ENCODE measurements at places on chromosomes 1 and 21.

- no peak for DNase-seq
Observed at GRCh38 chr1:8723010-8723409, 94.4 kb downstream of the RERE start.

- peak; percentile 70 for DNase-seq
Observed at GRCh38 chr1:65792669-65793358, at the start of gene PDE4B. PDE4B (plus strand) TSS chr1:65792895.

GRCh38 chr1:29120367-29120766, 3.3 kb downstream of the TMEM200B start:
- DNase-seq = no peak

GRCh38 chr1:59593798-59594790, 220.7 kb upstream of the HOOK1 start:
- DNase-seq = no peak

- peak; percentile 69 for DNase-seq
Observed at GRCh38 chr1:75615613-75616435, 4.9 kb upstream of the SLC44A5 start.

DNA sequence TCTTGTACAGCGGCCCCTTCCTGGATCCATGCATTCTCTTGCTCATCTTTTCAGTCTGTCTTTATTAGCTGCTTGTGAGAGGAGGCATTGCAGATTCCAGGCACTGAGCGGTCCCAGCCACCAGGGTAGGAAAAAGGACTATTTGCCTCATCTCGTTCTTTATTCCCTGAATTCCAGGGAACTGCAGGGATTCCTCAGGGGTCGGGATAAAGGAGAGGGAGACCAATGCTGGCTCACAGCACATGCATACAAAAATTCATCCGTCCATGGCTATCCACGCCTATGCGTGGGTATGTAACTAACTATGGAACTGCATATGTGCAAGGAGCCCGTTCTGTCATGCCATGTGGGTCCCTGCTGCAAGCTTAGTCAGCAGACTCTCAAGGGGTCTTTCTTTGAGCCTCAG, 879 bp upstream of the PLPPR5 start:
- no peak for DNase-seq

DNA sequence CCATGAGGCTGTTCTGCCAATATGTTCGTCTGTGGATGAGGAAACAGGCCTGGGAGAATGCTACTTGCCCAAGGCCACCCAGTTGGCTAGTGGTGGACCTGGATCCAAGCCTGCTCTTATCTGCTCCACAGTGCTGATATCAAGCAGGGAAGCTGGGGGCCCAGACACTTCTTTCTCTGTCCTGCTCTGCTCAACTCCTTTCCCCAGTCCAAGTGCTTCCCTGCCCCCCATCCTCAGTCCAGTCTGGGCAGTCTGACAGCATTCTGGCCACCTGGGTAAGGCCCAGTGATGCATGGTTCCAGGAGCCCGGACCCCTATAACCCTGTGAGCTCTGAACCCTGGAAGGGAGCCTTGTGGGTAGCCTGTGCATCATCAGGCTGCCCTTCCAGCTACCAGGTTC, 4.2 kb upstream of the PAQR7 start:
- no peak for DNase-seq

DNA sequence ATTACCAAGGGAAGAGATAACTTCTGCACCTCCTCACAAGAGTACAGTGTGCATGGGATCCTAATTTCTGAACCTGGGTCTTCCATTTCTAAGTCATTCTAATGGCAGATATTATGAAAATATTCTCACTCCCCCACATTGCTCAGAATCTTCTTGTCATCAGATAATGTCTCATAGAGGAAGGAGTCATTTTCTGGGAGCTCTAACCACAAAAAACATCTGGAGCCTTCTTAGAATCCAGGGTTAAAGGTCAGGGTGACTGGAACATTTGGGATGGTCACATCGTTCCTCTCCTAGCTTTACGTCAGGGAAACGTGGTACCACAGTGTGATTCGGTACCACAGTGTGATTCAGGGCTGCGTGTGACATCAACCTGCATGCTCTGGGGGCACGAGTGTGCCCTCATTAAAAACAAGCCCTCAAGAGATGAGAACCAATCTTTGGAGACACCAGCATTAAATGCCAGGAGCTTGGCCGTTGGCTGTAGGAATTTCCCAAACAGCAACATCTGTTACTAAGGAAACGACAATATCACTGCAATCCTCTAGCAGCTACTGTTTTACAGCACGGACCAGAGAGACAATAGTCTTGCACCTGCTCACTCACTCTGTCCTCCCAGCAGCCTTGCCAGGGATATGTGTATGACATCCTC, 179.1 kb downstream of the PSMG1 start:
- DNase-seq = no peak

DNA sequence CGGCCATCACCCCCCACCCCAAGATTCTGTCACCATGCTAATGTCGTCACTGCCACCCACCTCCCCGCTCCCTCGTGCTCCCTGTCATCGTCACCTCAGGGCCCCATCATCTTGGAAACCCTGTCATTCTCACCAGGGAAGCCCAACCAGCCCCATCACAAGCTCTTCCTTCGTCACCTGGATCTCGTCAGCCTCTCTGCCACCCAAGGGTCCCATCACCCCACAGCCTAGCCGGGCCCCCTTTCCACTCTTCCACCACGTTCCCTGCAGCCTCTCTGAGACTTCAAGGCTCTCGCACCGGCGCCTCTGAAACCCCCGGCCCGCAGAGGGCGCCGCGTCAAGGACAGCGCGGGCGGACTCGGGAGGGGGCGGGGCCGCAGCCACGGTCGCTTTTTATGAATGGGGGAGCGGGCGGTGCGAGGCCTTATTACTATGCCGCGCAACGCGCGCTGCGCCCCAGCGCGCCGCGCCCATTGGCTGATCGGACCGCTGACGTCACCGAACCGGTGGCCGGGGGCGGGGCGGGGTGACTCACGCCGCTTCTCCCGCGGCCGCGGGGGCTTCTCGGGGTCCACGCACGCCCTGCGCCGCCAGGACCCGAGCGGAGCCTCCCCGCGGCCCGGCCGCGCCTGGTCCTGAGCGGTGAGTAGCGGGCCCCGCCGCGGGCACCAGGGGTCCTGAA, at the start of gene GPR3:
Gene GPR3 (plus strand): TSS at position 527 of the 682 bp plus-strand sequence. CDS start 1,177 bp downstream, outside the sequence.
- peak; percentile 40 for DNase-seq

DNA sequence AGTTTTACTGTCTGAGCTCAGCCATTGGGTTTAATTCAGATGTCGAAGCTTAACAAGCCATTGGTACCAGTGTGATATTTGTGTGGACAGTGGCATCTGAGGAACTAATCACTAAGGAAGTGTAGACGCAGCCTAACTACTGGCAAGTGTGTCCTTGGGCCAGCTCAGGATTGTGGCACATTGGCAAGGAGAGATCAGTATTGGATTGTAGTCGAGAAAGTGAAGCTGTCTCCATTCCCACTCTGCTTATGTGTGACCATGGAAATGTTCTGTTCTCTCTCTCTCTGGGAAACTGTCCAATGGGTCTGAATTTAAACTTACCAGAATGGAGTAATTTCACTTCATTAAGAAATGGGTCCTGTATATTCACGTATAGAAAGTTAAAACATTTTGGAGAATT, 112.2 kb downstream of the ITSN1 start:
- no peak for DNase-seq

DNA sequence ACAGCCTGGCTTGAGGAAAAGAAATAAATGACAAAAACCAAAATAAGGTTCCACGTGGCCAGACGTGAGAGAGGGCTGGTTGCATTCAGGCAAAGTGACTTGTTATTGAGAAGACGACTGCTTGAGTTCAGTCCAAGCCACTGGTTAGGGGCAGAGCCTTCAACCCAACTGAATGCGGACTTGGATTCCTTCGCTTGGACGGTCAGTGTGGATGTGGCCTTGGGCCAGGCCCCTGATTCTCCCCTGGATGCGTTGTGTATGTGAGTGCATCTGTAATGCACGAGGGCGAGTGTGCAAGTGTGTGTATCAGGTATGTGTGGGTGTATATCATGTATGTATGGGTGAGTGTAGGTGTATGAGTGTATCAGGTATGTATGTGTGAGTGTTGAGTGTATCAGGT, 1.9 kb downstream of the PLA2G2F start:
- DNase-seq = no peak

DNA sequence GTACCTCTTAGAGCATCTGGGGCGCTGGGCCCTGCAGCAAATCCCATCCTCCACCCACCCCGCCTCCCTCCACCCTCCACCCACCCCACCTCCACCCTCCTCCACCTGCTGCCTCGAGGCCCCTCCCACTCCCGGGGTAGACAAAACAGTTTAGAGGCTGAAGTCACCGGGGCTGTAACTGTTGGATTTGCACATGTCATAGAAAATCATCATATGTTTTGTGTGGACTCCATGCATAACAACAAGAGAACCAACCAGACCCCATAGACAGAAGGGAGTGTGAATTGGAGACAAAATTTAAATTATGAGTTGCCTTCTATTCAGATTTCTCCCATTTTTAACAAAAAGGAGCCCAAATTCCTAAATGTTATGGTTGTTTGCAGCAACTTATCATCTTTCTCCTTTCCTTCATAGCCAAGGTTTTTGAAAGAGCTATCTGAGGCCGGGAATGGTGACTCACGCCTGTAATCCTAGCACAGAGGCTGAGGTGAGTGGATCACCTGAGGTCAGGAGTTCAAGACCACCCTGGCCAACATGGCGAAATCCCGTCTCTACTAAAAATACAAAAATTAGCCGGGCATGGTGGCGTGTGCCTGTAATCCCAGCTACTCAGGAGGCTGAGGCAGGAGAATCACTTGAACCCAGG, 28.2 kb upstream of the LGALS8 start:
- DNase-seq = peak; percentile 47

GRCh38 chr1:176669782-176670181, 206.8 kb downstream of the PAPPA2 start:
- no peak for DNase-seq

- no peak for DNase-seq
Observed at GRCh38 chr1:70827030-70827429, 220.6 kb downstream of the PTGER3 start.

- no peak for DNase-seq
Observed at GRCh38 chr1:12475101-12475500, 142.9 kb downstream of the DHRS3 start.

DNA sequence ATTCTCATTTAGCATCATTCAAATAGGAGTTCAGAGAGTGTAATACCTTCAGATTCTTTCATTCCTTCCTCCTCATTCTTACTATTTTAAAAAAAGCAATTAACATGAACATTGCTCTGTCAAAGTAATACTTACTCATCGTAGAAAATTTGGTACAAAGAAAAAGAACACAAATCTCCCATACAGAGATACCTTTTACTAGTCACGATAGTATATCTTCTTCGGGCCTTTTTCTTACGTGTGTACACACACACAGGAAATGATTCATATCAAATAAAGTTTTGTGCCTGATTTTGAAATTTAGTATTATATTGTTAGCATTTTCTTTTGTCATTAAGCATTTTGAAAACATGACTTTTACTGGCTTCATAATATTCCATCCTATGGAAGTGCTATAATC, 52.9 kb downstream of the NCF2 start:
- DNase-seq = no peak

DNA sequence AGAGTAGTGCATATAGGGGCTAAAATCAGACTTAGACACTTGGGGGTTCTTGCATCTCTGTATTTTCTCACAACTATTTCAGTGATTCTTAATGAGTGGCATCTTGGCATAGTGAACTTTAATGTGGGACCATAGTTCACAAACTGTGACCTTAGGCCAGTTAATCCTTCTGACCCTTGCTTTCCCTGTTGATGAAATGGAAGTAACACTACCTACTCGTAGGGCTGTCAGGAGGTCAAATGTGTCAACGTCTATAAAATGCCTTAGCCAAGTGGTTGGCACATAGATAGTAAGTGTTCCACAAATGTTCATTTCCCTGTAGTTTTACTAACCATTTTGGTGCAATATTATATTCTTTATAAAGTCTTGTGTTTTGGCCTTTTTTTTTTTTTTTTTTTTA, 49.4 kb downstream of the DYRK1A start:
- DNase-seq = no peak

DNA sequence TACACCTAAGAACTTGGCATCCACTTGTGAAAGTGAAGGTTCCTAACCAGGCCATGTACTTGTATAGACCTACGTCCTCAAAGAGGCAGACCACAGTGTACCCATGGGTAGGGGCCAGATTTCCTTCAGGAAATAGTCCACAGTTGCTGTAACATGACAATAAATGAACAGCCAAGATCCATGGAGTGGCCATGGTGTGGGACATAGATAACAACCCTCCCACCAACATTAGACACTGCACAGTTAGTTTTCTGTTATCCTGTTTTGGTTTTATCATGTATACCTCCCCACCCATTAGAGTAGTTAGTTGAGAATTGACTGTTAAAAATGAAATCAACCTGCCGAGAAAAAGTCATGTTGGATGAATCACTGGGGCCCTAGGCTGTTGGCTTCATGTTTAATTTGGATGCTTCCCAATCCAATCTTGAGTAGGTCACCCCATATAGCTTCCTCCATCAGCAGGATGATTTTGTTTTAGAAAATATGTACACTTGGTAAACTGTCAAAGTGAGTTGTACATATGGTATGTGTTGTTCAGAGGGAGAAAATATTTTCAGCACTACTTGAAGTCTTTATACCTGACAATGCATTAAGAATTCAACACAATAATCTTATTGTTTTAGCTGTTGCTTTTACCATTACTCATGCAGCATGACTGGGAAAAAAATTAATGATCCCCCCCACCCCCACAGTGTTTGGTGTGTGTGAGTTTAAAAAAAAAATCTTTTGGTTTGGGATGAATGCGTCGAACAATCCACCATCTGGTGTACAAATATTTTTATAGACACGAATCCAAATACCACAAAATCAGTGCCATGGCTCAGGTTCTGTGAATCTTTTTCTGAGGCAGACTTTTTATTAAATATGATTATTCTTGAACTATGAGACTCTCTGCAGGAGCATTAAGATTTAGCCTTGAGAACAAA, 88.3 kb upstream of the ARHGAP29 start:
- DNase-seq = no peak

GRCh38 chr1:53731043-53731600, 7.8 kb downstream of the GLIS1 start:
- no peak for DNase-seq

DNA sequence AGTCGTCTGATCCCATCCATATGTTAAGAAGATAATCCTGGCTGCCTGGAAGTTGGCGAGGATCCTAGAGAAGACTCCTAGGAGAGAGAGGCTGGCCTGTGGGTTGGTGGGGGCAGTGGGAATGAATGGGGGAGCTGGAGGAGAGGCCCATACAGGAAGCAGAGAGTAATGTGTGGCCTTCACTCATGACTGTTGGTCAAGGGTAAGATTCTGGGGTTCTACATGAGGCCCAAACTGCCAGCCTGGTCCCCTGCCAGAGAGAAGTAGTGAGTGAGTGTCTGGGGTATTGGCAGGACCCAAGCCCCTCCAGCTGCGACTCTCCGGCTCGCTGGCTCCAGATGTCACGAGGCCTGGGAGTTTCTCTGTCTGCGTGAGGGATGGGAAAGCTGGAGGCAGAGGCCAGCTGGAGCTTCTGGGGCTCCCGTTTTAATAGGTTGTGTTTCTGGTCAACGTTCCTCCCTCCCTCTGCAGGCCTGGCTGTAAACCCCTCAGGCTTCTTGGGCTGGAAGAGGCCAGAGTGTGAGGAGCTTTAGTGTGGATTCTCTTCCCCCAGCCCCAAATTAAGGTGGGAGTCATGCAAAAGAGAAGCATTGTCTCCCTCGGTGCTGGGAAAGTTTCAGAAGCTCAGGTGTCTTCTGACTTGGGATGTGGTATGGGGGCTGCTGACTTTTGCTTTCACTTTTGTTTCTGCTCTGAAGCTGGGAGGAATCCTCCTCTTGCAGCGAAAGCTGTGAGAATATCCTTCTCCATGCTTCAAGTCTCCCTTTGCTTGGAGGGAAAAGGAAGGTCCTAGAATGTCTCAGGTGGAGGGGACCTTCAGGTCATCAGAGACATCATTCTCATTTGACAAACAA, 2.6 kb downstream of the TMEM51 start:
- DNase-seq = no peak

Measured in NCI-H526 (cell line).